GM03348 (cell line): ENCODE measurements at places on chromosomes 4 and X.

GRCh38 chrX:120612086-120612485, 8.2 kb downstream of the MCTS1 start:
- no peak for DNase-seq

GRCh38 chrX:8455557-8455956, 9.1 kb upstream of the VCX3B start:
- DNase-seq, result no peak

DNA sequence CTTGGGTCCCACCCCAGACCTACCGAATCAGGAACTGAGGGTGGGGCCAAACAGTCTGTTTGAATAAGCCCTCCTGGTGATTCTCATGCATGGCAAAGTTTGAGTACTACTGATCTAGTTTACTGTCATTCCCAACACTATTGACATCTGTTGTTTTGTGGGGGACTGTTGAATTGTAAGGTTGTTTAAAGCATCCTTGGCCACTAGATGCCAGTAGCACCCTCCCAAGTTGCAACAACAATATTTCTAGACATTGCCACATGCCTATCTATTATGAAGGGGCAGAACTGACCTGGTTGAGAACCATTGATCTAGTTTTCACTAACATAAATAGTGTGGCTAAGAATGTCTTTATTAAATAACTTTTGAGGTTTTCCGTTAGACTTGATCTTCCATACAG, 15.1 kb downstream of the TAF9B start:
- DNase-seq, result no peak

- no peak for DNase-seq
Observed at GRCh38 chr4:112895811-112896608, 153.4 kb upstream of the ANK2 start.

- DNase-seq, result peak; percentile 13
Observed at GRCh38 chrX:45758319-45758718, 557.6 kb upstream of the DIPK2B start.

DNA sequence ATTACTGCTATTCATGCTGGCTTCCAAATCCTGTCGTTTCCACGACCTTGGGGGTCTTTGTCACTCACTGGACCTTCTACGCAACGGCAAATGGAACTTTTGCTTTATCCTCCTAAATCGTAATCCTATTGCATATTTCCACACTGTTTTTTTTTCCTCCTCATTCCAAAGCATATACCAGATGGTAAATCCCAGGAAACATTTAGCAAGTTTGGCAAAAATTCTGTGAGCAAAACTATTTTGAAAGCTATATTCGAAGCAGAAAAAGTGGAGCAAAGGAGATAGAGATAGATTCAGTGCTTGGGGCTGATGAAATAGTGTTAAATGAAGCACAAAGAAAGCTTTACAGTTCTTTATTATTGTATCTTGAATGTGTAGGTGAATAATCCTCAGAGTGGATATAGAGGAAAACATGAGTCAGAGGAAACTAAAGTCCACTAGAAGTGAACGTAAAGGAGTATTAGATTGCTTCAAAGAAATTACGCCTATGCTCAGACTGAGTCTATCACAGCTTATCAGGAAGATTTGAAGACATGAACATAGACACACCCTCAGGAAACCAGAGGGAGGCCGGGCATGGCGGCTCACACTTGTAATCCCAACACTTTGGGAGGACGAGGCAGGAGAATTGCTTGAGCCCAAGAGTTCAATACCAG, 50.2 kb upstream of the FAM9A start:
- DNase-seq, result no peak

DNA sequence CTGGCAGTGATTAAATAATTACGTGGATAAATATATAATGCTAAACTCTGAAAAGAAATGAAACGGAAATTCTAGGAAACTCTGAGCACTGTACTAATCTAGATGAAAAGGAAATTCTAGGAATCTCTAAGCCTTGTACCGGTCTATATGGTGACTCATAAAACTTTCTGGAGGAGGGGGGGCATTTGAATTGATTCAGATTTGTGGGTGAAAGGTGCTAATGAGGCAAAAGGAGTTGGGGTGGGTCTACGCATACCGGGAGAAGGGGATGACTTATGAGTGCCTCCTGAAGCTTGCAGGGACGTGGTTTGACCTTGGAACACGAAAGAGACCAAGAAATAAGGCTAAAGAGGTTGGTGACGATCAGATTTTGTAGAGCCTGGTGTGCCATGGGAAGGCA, 151.7 kb upstream of the CASK start:
- no peak for DNase-seq

DNA sequence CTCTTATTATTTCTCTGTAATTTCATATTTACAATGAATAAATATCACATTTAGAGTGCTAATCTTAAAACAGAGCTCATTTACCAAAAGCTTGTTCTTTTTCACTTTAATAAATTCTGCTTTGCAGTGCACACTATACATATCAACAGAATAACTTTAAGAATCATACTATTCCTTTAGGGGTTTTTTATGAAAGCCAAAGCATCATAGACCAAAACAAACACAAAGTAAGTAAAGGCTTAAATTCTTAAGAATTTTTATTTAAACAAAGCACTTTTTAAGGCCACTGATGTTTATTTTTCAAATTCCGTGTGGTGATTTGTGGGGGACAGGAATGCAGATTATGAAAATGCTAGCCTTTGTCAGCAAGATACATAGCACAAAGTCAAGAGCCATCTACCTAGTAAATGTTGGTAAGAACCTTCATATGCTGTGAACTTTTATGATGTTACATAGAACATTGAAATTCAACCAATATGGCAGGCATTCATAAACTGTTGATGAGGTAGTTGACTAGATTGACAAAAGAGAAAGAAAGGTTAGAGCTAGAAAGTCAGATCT, 17.8 kb downstream of the TIGD2 start:
- no peak for DNase-seq

- no peak for DNase-seq
Observed at GRCh38 chr4:183392377-183392776, 52.1 kb upstream of the CDKN2AIP start.

DNA sequence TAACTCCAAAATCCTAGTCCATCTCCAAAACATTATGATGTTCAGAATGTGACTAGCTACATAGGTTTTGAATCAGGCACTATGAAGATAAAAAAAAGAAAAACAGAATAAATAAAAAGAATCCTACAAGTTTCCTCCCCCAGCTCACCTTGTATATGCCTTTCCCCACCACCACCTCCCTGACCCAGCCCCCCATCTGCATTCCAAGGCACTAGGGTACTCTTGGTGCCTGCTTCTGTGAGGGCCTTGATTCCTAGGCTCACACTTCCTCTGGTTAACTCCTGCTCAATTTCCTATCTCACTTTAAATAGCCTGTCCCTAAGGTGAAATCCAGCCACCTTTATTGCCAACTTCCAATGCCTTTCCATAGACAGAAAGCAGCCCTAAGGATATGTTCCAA, 178.7 kb upstream of the ATOH1 start:
- no peak for DNase-seq

DNA sequence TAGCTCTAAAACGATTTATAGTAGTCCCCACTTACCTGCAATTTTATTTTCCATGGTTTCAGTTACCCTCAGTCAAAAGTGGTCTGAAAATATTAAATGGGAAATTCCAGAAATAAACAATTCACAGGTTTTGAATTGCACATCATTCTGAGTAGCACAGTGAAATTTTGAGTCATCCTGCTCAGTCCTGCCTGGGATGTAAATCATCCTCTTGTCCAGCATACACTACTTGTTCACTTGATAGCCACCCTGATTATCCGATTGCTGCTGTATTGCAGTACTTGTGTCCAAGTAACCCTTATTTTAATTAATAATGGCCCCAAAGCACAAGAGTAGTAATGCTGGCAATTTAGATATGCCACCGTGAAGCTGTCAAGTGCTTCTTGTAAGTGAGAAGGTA, 23.5 kb upstream of the BDH2 start:
- DNase-seq, result no peak

DNA sequence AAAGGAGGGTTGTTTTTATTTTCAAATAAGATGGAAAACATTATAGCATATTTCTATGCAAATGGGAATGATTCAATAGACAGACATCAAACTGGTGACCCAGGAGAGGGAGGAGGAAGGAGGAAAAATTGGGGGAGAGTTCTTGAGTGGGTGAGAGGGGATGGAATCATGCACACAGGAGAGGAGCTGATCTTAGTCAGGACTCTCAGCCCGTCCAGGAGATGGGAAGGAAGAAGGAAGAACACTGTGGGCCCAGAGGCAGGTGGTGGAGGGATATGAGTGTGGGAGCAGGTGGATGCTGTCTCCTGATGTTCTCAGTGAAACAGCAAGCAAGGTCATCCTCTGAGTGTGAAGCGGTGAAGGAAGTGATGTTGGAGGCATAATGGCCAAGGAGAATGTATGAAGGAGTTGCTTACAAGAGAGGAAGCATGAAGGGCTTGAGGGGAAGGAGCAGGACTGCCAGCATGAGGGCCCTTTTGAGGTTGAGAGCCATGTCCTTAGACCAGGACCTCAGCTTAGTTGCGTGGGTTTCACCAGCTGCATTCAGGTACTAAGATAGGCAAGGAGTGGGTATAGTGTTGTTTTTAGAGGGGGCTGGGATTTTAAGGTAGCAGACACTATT, 161.7 kb upstream of the NAP1L5 start:
- no peak for DNase-seq

- no peak for DNase-seq
Observed at GRCh38 chr4:140212194-140212593, 58.2 kb upstream of the MAML3 start.

DNA sequence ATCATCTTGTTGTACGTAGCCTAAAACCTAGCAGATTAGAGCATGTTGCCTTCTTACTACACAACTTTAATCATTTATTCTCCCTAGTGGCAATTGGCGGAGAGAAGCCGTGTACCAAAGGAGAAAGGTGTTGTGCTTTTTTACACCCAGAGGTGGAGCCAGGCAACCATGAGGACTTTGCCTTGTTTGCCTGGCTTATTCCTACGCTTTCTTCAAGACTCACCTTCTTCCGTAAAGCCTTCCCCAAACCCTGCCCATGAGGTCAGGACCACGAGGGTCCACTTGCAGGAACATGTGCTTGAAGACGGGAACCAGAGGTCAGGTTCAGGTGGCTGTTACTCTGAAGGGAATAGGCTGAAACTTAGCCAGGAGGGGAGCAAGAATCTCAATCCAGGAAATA, 290.5 kb downstream of the RAB28 start:
- no peak for DNase-seq

DNA sequence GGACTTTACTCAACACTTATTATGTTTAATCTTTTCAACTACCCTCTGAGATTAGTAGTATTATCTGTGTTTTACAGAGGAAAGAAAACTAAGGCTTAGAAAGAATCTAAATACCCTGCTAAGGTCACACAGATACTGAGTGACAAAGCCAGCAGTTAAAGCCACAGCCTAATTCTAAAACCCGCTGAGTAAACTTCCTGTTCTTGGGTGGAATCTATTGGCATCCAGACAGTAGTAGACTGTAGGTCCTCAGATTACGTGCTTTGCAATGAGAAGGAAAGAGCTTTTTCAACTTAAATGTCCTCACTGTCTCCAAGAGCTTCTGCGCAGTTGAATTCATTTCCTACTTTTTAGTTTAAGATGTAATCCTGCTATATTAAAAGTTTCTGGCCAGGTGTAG, 126.0 kb downstream of the TENM3 start:
- peak; percentile 45 for DNase-seq

- DNase-seq, result peak; percentile 71
Observed at GRCh38 chr4:137705171-137705783, 173.0 kb upstream of the PCDH18 start.

DNA sequence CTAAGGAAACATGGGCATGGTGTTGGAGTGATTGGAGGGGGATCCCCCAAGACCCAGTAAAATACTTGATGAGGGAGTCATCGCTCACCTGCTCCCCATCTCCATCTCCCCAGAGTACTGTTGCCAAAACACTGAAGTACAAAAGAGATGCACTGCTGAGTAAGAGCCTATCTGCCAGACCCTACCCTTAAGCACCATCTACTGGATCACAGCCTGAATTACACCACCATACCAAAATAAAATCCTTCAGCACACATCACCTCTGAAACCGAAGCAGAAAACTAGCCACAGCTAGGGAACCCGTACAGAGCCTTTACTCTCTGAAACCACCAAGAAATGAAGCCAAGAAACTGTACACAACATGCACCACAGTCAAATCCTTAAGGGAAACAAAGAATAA, 466.3 kb upstream of the ACTRT1 start:
- no peak for DNase-seq

- DNase-seq, result no peak
Observed at GRCh38 chr4:178083968-178084367, 641.7 kb upstream of the AGA start.

GRCh38 chr4:16694173-16694883, 204.1 kb downstream of the LDB2 start:
- DNase-seq, result no peak
